ENCODE measurements at places on chromosomes 16 and 17.

- DNase-seq, result no peak
These were observed 1.0 kb downstream of the SLC46A1 start for GRCh38 chr17:28404812-28405570.

GRCh38 chr17:4270736-4271135 lies 7.0 kb upstream of the ANKFY1 start:
- no peak for DNase-seq

- DNase-seq, result no peak
These were observed 7.1 kb downstream of the SOX8 start for GRCh38 chr16:988471-989353.

GRCh38 chr17:28524476-28525424 lies 18.6 kb downstream of the FOXN1 start:
- DNase-seq, result no peak

DNA sequence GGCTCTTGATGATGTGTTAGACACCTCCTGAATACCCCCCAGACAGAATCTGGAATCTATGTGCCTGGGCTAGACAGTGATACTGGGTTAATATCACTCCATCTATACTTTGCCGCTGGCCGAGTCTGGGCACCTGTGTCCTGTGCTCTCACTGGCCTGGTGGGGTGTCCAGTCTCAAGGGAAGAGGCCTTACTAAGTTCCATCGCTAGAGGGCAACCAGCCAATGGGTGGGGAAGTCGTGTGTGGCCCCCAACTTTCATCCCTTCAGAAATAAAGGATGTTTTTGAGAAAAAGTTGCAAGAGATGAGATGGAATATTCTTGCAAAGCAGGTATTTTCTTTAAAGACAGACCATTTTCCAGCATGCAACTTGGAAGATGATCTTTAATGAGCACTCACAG lies 1.6 kb upstream of the GLP2R start:
- no peak for DNase-seq
